ENCODE measurements at places on chromosomes 12 and 14.
A peak's percentile ranks its signal among the peaks of the same experiment; 100 is the strongest.

DNA sequence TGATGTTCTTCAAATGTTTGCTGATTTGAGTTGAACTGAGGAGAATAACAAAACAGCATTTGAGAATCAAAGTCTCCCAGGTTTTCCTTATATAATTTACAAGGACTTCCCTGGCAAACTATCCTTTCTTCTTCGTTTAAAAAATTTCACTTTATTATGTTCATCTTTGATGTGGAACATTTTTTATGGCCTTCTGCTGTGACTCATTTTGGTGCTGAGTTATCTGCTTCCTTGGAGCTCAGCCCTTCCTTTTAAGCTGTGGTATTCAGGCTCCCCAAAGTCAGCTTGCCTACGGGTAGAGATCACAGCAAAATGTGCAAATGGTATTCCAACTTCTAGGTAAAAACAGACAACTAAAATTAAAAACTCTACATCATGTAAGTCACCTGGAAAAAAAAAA lies 1.4 kb upstream of the ANO4 start:
- no peak for DNase-seq

- no peak for DNase-seq
Observed at GRCh38 chr12:50718760-50719159, 45.1 kb upstream of the ATF1 start.

- no peak for DNase-seq
Observed at GRCh38 chr12:121966959-121967358, 48.6 kb downstream of the CFAP251 start.

- DNase-seq: peak; percentile 56
Observed at GRCh38 chr12:98532687-98533304, 17.4 kb downstream of the TMPO start.

DNA sequence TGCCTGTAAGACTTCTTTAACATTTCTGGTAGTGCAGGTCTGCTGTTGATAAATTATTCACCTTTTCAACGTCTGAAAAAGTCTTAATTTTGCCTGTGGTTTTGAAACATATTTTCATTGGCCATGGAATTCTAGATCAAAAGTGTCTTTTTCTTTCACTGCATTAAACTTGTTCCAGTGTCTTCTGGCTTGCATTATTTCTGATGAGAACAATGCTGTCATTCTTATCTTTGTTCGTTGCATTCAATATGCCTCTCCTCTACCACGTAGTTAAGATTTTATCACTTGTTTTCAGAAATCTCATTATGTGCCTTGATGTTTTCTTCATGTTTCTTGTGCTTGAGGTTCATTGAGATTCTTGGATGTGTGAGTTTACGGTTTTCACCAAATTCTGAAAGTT lies 13.4 kb upstream of the KIF26A start:
- no peak for DNase-seq

DNA sequence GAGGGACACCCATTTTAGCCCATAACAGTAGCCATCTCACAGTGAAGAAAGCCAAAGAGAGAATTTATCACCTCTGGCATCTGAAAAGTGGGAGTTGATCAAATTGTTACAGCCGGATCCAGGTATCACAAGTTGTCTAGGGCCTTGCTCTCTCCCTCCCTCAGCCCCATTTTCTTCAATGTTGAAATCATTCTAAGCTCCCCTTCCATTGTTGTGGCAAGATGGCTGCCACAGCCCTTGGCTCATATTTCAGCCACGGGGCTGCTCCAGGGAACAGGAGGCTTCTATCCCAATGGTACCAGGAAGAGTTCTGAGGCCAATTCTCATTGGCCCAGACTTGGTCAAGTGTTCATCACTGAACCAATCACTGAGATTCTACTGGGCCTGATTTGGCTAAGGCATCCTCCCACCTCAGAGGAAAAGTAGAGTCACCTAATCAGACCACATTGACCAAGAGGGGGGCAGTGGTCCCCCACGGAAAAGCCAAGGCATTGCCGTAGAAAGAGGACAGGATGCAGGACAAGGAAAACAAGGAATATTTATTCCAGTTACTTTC lies 106.2 kb downstream of the GPATCH2L start:
- DNase-seq: no peak

GRCh38 chr12:31234955-31235867 lies 90.7 kb downstream of the SINHCAF start:
- DNase-seq: no peak

GRCh38 chr12:106190581-106190980 lies 51.8 kb upstream of the NUAK1 start:
- DNase-seq: no peak

GRCh38 chr12:94771199-94771598 lies 120.8 kb upstream of the TMCC3 start:
- no peak for DNase-seq

DNA sequence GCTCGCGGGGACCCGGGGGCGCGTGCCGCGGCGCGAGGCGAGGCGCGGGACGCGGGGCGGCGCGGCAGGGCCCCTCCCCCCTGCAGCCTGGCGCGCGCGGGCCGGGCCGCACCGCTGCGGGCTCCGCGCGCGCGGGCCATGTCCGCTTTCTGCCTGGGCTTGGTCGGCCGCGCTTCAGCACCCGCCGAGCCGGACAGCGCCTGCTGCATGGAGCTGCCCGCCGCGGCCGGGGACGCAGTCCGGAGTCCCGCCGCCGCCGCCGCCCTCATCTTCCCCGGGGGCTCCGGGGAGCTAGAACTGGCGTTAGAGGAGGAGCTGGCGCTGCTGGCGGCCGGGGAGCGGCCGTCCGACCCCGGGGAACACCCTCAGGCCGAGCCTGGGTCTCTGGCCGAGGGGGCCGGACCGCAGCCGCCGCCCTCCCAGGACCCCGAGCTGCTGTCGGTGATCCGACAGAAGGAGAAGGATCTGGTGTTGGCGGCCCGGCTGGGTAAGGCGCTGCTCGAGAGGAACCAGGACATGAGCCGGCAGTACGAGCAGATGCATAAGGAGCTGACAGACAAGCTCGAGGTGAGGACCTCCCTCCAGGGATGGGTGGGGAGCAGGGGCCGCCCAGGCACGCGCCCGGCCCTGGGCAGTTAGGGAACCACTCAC lies 820 bp downstream of the BICDL1 start:
- peak; percentile 62 for DNase-seq

- no peak for DNase-seq
Observed at GRCh38 chr12:49563951-49564685, 3.8 kb downstream of the MCRS1 start.

- DNase-seq: no peak
Observed at GRCh38 chr12:52909331-52909730, 4.5 kb upstream of the KRT8 start.

- no peak for DNase-seq
Observed at GRCh38 chr12:120483621-120484020, 12.3 kb upstream of the DYNLL1 start.

GRCh38 chr12:50488801-50489200 lies 16.0 kb upstream of the DIP2B start:
- DNase-seq: no peak

DNA sequence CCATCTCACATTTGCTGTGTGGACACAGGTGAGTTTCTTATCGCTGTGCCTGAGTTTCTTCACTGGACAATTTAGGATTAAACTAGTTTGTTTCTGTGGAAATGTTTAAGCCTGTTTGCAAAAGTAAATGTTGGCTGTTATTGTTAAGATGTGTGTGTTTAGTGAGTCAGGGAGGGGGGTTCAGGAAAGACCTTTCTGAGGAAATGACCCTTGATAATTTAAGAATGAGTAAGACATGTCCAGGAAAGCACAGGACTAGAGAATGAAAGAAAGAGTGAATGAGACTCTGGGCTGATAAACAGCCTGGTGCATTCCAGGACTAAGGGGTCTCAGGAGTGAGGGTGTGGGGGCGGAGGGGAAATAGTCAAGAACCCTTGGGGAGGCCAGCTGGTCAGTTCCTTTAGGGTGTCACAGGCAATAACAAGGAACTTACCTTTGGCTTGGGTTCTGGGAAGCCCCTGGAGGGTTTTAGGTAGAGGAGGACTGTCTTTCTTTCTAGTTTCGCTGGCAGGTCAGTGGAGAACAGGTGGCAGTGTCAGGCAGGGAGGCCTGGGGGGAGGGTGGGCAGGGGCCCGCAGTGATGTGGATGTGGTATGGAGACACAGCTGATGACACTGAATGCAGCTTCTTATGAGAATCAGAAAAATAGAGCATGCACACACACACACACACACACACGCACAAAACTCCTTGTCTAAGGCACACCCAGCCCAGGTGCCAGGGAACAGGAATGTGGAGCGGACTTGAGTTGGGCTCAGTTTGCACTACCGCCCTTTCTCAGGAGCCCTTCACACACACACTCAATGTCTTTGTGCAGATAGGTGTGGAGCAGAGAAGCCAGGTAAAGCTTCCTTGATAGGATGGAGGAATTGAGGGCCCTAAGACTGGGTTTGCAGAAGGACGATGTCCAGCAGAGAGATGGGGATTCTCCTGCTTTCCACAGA lies 1005.5 kb downstream of the VRK1 start:
- DNase-seq: no peak

DNA sequence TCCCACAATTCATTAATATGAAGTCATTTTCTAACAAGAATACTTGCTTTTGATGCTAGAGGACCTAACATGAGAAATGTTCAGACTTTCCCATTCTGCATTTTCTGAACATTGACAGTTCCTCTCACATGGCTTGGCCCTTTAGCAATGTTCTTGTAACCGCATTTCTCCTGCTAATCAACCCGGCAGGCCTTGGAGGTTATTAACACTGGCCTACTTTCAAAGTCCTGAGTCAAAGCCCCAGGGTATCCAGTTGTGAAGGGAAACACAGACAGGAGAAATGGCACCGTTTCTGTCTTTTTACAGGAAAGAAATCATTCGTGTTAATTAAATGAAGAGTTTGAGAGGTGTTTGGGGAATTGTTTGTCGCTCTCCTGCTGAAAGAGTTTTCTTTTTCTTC lies 446.5 kb upstream of the MIS18BP1 start:
- DNase-seq: no peak

- DNase-seq: no peak
Observed at GRCh38 chr12:6163416-6164060, 36.7 kb upstream of the CD9 start.

- DNase-seq: no peak
Observed at GRCh38 chr14:74464785-74465184, 28.3 kb downstream of the NPC2 start.

DNA sequence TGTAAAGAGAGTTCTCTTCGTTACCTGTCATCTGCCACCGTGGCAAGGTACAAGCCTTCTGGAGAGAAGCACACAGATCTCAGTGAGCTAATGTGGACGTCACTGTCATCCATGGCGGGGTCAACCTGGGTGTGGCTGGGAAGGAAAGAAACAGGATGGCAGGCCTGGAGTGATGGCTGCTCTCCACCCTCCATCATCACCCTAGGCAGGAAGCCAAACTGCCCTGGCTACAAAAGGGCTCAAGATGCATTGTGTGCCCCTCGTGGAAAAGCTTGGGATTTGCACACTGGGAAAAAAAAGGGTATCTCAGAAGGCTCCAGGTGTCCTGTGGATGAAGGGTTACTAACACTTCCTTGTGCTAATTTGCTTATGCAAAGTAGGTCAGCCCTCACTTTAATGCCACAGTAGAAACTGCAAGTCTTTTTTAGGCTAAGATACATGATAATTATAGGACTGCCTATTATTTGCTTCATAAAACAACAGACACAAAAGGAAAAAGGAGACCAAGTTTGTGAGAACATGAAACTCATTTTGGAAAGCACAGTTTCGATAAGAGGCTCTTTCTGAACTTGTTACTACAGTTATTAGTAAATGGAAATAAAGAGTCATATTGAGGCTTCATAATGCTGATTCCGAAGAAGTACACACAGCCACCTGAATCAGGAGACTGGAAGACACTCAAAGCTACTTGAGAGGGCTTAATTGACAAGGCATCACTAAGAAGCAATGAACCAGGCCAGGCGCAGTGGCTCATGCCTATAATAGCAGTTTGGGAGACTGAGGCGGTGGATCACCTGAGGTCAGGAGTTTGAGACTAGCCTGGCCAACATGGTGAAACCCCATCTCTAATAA lies 18.9 kb downstream of the RFC5 start:
- DNase-seq: peak; percentile 88

- DNase-seq: no peak
Observed at GRCh38 chr14:92651758-92652406, 96.5 kb downstream of the LGMN start.

- no peak for DNase-seq
Observed at GRCh38 chr12:25817166-25817565, 141.3 kb upstream of the RASSF8 start.
